ENCODE measurements at places on chromosomes 6 and 20.
A peak's percentile ranks its signal among the peaks of the same experiment; 100 is the strongest.

DNA sequence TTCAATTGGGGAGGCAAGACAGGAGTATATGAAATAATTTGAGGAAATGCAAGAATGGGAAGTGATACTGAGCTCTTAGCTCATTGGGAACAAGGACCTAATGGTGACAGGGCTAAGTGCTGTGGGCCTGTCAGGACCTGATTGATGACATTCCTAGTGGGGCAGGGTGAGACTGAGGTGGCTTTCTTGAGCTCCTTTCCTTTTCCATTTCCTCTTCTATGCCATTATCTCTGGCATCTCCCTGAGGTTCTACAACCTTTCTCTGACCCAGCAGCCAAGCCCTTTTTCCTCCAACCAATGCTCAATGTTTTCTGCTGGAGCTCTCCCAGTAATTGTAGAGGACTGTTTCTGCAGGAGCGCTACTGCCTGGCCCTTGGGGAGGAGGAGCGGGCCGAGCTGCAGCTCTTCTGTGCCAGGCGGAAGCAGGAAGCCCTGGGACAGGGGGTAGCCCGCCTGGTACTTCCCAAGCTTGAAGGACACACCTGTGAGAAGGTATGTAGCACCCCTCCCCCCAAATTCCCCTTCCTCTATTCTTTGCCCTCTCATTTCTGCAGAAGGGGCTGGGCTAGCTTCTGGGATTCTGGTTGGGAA lies 2.8 kb upstream of the TOMM6 start:
- DNase-seq = peak; percentile 33
- H3K36me3 ChIP-seq = peaks cover 60% of the 10 kb centered on the region
- H3K27me3 ChIP-seq = no peaks in the 10 kb centered on the region
- H3K27ac ChIP-seq = no peak overlapping the region
- peaks cover 49% of the 10 kb centered on the region for H3K4me1 ChIP-seq

DNA sequence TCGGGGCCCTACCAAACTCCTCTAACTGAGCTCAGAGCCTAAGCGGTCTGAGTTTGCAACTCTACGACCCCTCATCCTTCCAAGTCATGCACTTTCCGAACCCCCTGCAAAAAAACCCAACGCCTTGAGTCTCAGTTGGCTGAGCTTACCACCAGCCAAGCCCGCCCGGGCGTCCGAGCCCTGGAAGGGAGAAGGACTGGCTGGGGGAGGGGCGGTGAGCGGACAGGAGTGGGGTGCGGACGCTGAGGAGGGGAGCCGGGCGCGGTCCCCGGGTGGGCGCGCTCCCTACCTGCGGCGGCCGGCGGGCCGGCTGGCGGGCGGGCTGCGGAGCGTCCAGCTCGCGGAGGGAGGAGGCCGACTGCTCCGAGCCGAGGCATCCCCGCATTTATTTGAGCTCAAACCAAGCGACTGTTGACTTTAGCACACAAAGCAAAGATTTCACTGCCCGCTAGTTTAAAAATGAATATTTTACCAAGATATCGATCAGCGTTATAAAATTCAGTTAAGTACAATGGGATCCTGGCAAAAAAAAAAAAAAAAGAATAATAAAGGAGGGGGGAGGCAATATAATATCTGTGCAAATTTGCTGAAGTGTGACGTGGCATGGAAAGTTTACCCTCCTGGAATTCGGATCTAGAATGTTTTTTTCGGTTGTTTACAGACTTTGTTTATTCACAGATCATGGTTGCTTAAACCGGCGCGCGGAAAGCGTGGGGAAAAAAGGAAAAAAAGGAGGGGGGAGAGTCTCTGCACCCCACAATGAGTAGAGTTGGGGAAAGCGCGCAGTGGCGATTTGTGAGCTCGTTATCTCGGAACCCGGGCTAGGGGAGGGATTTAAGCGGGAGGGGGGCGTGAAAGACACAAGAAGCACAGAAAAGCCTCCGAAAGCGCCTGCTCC lies 5.9 kb downstream of the FOXA2 start:
- peak overlapping the region; percentile 37 for H3K4me3 ChIP-seq
- DNase-seq = no peak
- H3K27me3 ChIP-seq = peaks cover 14% of the 10 kb centered on the region
- H3K36me3 ChIP-seq = peaks cover 4% of the 10 kb centered on the region
- H3K27ac ChIP-seq = no peak overlapping the region

DNA sequence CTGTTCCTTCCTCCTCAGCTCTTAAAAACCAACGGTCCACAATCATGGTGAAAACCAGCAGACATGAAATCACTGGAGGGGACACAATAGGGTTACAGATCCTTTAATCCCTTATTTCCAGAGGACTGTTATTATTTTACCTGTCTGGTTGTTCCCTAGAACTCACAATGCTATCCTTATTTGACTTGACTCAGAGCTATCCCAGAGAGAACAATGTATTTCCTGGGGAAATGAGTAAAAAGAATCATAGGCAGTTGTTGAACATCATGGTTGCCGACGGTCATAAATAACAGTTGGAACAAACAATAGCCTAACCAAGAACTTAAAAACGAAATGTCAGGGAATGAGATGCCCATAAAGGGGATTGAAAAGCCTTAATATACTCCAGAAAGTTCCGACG lies 9.3 kb downstream of the OR2H1 start:
- H3K27ac ChIP-seq = no peak overlapping the region
- H3K4me1 ChIP-seq = peaks cover 14% of the 10 kb centered on the region
- no peaks in the 10 kb centered on the region for H3K27me3 ChIP-seq
- H3K36me3 ChIP-seq = no peaks in the 10 kb centered on the region

DNA sequence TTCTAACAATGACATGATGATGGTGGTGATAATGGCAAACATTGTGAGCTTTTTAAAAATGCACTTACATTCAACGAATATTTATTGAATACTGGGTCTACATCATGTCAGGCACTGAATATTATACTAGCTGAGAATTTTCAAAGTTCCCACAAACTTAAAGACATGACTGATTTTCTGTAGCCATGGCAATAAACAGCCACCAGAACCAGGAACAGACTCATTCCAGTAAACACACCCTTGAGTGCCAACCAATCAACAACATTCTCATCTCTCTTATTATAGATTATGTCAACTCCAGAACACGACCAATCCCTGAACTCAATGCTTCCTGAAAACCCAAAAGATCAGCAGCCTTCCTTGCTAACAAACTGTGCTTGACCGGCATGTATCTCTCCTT lies 212.4 kb upstream of the RUNX2 start:
- no peak for DNase-seq
- H3K27me3 ChIP-seq = no peaks in the 10 kb centered on the region
- no peaks in the 10 kb centered on the region for H3K36me3 ChIP-seq
- no peak overlapping the region for H3K27ac ChIP-seq

DNA sequence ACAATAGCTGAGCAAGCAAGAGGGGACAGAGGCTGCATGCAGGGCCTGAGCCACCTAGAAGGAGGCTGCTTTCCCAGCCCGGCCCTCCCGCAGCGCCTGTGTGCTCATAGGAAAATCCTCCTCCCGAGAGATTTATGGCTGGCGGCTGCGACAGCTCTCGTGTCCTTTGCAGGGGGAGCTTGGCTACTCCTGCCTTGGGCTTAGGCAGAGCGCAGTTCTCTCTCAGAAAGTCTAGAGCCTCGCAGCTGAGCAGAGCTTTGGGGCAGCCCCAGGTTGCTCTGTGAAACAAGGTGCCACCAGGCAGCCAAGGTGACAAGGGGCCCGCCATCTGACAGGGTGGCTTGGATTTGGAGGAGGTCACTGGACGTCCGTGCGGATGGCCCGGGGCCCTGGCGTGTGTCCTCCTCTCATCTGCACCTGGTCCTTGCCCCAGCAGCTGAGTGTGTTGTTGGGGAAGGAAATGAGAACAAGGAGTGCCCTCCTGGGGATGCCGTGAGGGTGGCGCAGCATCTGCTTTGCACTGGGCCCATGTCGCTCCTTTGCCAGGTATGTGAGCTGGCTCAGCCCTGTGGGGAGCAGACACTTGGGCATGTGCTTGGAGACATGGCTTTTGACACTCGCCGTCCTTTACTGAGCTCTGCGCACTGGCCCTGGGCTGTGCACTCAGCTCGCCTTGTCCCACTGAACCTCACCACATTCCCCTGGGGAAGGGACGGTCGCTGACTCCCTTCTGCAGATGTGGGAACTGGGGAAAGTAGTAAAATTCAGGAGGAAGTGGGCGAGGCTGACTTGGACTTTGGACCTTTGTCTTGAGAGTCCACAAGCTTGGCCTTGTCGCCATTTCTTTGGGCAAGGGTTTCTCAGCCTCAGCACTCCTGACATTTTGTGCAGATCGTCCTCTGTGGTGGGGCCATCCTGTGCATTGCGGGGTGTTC lies 41.9 kb downstream of the EDN3 start:
- no peaks in the 10 kb centered on the region for H3K27me3 ChIP-seq
- no peaks in the 10 kb centered on the region for H3K36me3 ChIP-seq
- no peak for DNase-seq
- no peaks in the 10 kb centered on the region for H3K4me1 ChIP-seq

GRCh38 chr20:60200305-60200918 lies 242.2 kb downstream of the CDH26 start:
- no peaks in the 10 kb centered on the region for H3K27me3 ChIP-seq
- no peaks in the 10 kb centered on the region for H3K4me1 ChIP-seq
- no peaks in the 10 kb centered on the region for H3K36me3 ChIP-seq
- no peak overlapping the region for H3K4me3 ChIP-seq

DNA sequence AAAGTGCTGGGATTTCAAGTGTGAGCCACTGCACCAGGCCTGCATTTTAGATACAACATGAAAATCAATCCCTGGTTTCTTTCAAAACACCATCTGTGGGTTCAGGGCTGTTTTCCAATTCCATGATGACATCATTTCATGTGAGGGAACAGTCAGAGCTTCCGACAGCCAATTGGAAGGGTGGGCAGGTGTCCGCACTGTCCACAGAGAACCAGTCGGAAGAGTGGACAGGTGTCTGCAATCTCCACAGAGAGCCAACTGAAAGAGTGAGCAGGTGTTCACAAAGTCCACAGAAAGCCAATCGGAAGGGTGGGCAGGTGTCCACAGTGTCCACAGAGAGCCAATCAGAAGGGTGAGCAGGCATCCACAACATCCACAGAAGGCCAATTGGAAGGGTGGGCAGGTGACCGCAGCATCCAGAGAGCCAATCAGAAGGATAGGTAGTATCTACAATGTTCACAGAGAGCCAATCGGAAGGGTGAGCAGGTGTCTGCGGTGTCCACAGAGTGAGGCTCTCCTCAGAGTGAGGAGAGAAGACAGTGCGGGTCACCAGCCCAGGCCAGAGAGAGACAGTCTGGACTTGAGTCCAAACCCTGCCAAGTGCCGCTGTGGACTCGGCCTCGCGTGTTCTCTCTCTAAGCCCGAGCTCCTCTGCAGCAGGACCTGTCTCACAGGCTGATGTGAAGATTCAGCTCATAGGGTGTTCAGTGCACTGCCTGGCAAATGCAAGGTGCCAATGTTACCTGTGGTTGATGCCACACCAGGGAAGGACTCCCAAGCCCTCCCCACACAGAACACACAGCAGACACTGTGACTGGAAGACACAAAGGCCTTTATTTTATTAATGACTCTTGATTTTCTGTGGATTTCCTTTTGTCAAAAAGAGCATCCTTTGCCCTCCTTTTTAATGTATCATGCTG lies 57.3 kb downstream of the DLL1 start:
- DNase-seq = no peak
- no peak overlapping the region for H3K4me3 ChIP-seq
- no peaks in the 10 kb centered on the region for H3K36me3 ChIP-seq
- H3K4me1 ChIP-seq = no peaks in the 10 kb centered on the region
- no peak overlapping the region for H3K27ac ChIP-seq

DNA sequence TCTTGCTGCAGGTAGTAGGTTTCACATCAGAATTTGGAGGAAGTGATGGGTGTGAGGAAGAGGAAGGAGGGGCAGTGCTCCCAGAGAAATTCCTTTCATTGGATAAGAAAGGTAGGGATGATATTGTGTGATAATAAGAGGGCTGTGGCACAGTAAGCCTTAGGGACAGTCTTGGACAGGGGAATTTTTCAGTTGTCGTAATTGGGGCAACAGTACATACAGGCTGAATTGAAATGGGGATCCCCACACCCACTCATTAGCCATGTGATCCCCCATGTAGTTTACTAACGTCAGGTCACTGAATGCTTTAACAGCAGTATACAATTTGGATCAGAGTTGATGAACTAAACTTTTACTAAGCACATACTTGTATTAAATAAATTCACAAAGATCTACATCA lies 79.4 kb downstream of the FOXO3 start:
- DNase-seq = no peak
- H3K27me3 ChIP-seq = no peaks in the 10 kb centered on the region
- H3K27ac ChIP-seq = no peak overlapping the region
- peaks cover 24% of the 10 kb centered on the region for H3K4me1 ChIP-seq

- no peak for DNase-seq
- no peaks in the 10 kb centered on the region for H3K36me3 ChIP-seq
- H3K4me3 ChIP-seq = no peak overlapping the region
- peaks cover 21% of the 10 kb centered on the region for H3K4me1 ChIP-seq
- no peaks in the 10 kb centered on the region for H3K27me3 ChIP-seq
Measured at GRCh38 chr6:42409581-42409980, 42.1 kb downstream of the TRERF1 start.

GRCh38 chr6:9112544-9112943 lies 677.2 kb upstream of the SLC35B3 start:
- H3K4me1 ChIP-seq = no peaks in the 10 kb centered on the region
- no peaks in the 10 kb centered on the region for H3K36me3 ChIP-seq
- no peak for DNase-seq
- no peaks in the 10 kb centered on the region for H3K27me3 ChIP-seq
- H3K4me3 ChIP-seq = no peak overlapping the region

DNA sequence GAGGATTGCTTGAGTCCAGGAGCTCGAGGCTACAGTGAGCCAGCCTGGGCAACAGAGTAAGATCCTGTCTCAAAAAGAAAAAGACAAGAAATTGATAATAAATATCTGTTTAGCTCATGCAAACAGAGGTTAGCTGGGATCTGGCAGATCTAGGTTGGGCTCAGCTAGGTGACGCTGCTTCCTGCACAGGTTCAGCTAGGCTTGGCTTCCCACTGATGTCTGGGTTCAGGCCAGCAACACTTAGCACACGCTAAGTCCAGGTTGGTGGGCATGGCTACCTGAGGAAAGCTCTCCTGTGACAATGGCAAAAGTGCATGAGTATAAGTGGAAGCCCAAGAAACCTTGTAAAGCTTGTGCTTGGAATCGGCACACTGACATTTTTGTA lies 48.7 kb downstream of the RIN2 start:
- DNase-seq = no peak
- H3K27me3 ChIP-seq = no peaks in the 10 kb centered on the region
- no peak overlapping the region for H3K27ac ChIP-seq
- H3K4me1 ChIP-seq = peaks cover 7% of the 10 kb centered on the region
- H3K4me3 ChIP-seq = no peak overlapping the region

GRCh38 chr6:40210628-40211056 lies 276.4 kb upstream of the MOCS1 start:
- H3K27me3 ChIP-seq = no peaks in the 10 kb centered on the region
- no peak overlapping the region for H3K27ac ChIP-seq
- no peaks in the 10 kb centered on the region for H3K36me3 ChIP-seq
- H3K4me3 ChIP-seq = no peak overlapping the region
- H3K4me1 ChIP-seq = no peaks in the 10 kb centered on the region
